ENCODE measurements at places on chromosomes 16 and 17.

DNA sequence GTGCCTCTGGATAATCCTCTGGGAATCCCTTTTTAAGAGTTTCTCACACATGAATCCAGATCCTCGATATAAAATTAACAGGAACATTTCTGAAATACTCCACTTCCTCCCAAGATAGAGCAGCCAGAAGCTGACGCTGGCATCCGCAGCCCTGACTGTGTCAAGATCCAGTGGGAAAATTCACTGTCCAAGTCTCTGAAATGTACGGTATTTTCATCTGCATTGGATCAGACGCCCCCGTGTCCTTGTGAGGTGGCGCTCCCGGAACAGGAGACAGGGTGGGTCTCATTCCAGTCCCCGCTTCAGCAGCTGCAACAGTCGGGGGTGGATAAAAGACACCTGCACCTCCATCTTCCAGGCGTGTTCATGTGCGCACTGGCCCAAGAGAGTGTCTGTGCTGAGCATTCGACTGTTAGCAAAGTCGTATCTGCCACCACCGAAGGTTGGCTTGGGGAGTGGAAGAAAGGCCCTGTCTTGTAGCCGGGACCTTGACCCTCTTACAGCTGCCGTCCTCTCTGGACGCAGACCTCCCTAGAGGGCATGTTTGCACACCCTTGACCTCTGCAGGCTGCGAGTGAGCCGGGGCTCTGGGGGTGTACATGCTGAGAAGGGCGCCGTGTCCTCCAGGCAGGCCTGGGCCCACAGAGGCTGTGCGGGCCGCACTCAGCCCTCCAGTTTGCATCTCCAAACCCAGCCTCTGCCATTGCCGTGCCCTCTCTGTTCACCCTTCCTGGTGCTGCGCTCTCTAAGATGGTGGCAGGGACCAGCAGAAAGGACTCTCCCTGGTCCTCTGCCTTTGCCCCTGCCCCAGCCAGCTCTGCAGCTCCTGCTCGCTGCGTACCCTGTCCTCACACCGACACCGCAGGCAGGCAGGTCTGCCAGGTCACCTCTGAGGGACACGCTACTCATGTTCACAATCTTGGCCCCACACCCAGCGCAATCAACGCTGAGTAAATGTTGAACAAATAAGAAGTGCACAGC is 72.0 kb upstream of the CHMP6 start:
- DNase-seq: peak; percentile 11

- no peak for DNase-seq
Measured at GRCh38 chr17:48841395-48841831, 10.6 kb downstream of the CALCOCO2 start.

DNA sequence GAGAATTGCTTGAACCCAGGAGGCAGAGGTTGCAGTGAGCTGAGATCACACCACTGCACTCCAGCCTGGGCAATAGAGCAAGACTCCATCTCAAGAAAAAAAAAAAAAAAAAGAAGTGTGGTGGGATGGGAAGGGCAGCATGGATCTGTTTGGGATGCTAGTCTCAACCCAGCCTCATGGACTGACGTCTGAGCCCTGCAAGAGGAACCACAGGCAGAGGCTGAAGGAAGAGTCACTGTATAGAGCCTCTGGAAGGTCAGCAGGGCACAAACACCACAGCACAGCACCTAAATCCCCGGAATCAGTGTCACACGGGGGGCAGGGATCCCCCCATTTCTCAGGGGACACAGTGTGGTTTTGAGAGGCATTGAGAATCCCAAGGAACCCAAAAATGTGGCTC is 10.9 kb upstream of the CXCL16 start:
- no peak for DNase-seq

DNA sequence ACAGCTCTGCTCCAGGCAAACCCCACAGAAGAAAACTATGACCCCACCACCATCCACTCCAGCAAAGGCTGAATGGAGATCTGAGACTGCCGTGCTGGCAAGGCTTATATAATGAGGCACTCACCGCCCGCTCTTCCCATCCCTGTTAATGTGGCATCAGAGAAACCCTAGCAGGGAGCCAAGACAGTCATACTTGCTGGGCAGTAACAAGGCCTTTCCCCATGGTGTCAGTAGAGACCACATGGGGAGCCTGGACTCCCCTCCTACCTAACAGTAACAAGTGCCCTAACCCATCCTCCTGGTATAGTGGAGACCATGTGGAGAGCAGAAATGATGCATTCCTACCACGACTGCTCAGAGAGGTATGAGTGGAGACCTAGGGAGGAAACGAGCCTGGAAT is 235.2 kb downstream of the C16orf78 start:
- DNase-seq: peak; percentile 57

Measured in WERI-Rb-1 (cell line).